ENCODE measurements at places on chromosomes 1 and 21.

DNA sequence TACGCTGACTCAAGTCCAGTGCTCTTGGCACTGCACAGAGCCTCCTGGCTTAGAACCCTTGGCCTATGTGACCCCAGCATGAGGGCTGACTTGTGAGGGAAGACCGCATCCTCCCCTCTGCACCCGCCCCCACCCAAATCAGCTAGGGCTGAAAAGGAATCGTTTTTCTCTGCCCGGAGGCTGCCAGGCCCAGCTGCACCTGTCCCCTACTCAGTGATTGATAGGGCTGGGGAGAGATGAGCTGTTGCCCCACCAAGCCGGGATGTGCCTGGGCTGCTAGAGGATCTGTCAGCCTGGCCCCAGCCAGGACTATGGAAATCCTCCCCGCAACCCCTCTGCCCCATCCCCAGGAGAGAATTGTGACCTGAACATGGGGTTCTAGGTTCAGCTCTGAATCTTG, 20.6 kb downstream of the MYOG start:
- DNase-seq = no peak

DNA sequence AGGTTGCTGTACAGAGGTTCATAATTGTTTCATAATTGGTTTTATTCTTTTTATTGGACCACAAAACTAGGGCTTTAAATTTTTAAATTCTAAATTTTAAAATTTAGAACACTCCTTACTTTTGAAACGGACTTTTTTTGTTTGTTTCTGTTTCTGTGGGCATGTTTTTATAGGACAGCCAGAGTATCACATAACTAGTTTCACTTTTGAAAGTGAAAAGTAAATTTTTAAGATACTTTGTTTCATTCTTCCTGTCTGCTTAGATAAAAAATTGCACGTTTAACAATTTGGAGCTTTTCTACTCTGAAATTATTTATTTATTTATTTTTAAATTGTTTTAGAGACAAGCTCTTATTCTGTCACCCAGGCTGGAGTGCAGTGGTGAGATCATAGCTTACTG, 29.7 kb downstream of the MDM4 start:
- no peak for DNase-seq

DNA sequence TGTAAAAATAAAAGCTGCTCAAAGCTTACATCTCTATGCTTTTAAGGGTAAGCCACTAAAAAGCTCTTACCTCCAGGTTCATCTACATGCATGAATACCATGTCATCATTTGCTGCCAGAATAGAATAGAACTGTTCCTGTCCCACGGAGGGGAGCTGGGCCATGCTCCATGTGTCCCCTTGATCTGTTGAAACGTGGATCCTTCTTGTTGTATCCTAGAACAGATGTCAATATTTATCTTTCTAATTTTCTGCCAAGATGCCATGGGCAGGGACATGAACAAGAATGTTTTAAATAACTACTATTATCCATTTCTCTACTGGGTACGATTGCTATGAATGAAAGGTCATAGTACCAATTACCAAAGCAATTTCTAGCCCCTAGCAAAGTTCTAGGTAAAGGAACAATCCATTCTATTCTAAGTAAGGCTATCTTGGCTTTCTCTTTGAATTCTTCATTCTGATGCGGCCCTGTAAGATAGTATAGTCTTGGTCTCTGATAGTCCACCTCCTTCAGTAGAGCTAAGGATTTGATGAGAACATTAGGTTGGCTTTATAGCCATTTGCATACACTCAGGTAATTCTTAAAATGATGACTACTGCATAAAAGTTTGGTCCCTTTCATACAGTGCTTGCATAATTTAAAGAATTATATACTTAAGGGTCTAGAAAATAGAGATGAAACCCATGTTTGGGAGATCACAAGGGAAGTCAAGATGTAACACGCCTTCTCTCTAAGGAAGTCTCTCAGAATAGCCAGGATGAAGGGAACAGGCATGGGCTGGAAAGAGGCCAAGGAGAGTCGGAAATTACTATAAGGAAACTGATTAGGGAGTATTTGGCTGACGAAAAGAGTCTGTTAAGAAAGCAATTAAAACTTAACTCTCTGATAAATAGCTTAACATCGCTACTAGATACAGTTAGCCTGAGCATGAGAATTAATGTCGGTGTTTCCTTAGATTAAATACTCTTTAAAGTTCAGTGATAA, 35.4 kb upstream of the MYBPHL start:
- no peak for DNase-seq

GRCh38 chr1:181018901-181019681, 3.6 kb downstream of the STX6 start:
- DNase-seq = no peak

DNA sequence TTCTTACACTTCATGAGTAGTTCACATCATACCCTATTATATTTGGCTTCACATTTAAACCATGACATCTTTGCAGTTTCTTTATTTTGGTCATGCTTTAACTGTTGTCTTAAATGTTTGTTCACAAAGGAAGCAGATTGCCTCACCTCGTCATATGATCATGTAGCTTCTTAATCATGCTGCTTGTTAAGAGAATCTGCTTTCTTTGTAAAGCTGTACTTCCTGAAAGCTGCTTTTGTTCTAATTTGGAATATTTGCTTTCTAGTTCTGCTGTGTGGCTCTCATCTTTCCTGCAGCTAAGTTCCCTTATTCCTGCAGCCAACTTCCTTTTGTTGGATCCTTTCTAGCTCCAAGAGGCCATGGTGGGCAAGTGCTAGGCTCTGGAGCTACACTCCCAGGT, 62.9 kb upstream of the SIM2 start:
- DNase-seq = no peak

DNA sequence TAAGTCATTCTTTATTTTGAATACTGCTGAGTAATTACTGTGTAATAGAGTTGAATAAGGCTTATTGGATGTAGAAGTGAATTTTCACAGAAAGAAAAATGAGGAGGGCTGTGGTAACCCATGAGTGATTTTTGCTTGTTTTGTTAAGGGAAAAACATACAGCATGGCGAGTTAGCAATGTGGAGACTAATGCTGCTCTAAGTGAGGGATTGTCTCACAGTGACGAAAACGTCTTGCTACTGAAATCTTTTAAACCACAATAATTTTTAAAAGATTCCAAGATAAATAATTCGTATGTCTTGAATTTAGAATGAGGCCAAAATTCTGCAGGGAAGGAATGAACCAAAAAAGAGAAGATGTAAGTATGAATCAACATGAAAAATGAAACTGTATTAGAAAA, 16.2 kb upstream of the PLA2G4A start:
- no peak for DNase-seq

DNA sequence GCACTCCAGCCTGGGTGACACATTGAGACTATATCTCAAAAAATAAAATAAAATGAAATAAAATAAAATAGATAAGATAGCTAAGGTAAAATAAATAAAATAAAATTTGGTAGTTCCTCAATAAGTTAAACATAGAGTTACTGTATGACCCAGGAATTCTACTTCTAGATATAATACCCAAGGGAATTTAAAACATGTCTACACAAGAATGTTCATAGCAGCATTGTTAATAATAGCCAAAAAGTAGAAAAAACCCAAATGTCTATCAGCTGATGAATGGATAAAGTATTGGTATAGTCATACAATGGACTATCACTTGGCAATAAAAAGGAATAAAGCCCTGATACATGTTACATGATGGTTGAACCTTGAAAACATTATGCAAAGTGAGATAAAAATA, 47.8 kb downstream of the CEP350 start:
- DNase-seq = no peak

DNA sequence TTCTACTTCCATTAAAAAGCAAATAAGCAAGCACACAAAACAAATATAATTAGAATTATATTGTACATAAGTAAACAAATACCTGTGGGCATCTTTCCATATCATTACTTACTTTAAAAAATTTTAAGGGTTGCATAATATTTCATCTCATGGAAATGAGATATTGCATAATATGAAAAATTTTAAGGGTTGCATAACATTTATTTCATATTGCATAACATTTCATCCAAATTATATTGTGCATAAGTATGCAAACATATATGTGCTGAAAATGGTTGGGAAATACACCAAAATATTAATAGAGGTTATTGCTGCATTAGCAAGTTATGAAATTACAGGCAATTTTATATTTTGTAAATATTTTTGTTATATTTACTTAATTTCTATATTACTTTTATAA, 213.7 kb downstream of the KCNH1 start:
- no peak for DNase-seq

GRCh38 chr21:36509973-36510664, 30.2 kb upstream of the CLDN14 start:
- no peak for DNase-seq

DNA sequence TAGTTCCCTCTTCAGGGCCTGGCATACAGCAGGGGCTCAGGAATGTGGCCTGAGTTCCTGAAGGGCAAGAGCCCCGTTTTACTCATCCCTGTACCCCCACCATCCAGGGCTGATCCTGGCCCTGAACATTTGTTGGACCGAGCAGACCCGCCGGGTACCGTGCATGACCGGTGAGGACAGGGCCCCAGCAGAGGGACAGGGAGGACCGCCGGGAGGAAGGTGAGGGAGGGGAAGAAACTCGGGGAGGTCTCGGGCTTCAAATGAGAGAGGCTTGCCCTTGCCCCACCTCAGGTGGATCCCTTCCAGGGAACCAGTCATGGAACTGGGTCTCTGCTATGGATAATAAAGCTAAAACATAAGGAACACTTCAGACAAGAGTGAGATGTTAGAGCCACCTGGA, 167.8 kb upstream of the KLHDC7A start:
- DNase-seq = no peak

DNA sequence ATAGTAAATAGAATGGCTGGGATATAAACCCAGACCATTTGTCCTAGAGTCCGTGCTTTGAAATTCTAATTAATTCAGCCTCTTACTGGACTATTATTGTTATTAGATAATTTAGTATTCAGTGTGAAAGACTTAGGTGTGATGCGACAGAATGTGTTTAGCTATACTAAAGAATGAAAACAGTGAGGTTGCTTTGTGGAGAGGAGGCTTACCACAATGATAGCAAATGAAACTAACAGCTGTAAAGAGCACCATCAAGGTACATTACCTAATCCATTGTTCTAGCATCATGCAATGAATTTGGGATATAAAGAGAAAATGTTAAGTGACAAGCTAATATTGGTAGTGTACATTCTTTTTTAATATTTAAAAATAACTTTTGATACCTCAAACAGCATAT, 911.1 kb downstream of the KCNT2 start:
- DNase-seq = no peak

- no peak for DNase-seq
Observed at GRCh38 chr1:16978567-16979474, 1.6 kb downstream of the MFAP2 start.

DNA sequence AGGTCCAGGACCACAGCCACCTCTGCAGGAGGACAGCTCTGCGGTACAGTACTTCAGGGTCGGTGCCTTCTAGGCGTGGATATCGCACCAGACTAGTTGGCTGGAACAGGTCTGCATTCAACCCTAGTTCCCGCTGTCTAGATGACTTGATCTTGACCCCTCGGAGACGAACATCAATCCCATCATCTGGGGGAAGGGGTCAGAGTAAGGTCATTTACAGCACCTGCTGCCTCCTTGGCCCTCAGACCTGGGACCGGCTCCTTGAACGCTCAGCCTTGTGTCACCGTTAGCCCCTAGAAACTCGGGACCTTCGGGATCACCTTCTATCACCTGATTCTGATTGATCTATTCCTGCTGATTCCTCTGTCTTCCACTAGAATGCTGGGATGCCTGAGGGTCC, 2.6 kb downstream of the HECTD3 start:
- DNase-seq = no peak

GRCh38 chr1:109312978-109313775, 6.4 kb upstream of the MYBPHL start:
- DNase-seq = no peak

GRCh38 chr1:88104236-88104635, 579.8 kb upstream of the PKN2 start:
- no peak for DNase-seq

DNA sequence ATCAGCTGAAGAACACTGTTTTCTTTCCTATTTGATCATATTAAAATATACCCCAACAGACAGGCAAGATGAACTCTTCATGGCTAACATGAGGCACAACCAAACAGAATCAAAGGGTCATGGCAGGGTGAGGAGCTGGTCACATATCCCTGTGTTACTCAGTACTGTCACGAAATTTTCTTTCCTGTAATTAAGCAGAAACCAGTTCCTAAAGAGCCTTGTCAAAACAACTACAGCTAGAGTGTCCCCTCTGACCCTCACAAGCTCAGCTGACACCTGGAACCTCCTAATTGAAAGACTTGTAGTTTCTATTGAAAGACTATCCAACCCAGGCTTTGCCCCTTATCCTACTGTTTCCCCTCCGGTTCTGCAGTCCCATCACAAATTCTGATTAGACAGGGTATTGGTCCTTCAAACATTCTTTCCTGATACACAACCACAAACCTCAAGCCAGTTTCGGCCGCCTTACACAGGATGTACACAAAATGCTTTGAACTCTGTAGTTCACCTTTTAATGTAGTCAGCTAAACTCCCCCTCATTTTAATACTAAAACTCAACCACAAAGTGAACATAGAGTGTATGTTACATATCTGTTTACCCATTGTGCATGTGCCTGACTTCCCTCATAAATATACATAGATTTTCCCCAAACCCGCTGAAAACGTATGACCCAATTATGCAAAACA, 651.9 kb downstream of the MRPL39 start:
- no peak for DNase-seq

GRCh38 chr1:235366286-235366685, 941 bp upstream of the TBCE start:
- no peak for DNase-seq

DNA sequence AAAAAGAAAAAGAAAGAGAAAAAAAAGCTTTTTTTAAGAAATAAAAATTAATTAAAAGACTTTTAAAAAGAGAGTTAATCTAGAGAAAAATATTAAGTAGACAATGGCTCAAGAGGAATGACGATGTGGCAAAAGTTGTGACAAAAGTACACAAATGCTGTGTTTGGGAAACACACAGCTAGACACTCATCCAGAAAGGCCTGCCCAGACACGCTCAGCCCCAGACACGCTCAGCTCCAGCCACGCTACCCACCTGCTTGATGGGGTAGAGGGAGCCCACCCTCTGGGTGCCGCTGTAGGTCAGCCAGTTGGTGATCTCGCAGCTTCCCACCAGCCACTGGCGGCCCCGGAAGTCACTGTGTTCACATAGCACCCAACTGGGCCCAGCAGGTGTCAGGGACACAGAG, 10.2 kb downstream of the CD52 start:
- DNase-seq = no peak

GRCh38 chr1:22428672-22429071, 23.0 kb upstream of the ZBTB40 start:
- no peak for DNase-seq

- no peak for DNase-seq
Observed at GRCh38 chr1:228463559-228464455, 23.4 kb upstream of the RNF187 start.

DNA sequence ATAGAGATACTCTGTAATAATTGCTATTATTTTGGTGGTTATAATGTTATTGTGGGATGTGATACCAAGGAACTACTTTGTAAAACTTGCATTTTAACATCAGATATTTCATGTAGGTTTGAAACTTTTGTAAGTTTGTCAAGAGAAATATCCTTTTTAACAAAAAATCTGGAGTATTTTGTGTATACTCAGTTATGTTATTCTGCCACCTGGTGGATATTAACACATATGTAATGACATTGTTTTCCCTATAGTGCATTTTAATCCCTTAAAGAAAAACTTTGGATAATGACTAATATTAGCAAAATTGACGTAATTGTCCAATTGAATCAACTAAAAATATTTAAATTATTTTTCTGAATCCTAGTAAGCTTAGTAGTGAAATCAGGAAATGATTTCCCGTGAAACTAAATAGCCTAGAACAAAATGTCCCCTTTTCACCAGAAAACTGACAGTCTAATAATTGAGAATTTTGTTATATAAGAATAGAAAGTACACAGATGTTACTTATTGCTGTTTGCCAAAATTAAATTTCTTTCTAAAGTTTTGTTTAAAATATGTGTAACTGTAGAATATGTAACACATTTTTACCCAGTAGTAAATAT, 39.6 kb downstream of the KCTD3 start:
- DNase-seq = no peak
